ENCODE measurements at places on chromosomes 5 and 9.

DNA sequence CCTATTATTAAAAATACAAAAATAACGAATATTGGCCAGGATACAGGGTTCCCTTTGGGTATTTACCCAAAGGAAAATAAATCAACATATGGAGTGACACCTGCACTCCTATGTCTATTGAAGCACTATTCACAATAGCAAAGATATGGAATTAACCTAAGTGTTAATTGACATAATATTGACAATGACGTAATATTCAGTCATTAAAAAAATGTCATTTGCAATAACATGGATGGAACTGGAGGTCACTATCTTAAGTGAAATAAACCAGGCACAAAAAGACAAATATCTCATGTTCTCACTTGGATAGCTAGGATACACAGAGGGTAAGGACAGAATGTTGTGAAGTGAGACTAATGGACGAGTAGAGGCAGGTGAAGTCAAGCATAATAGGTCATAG lies 326.3 kb upstream of the PTGER4 start:
- DNase-seq: no peak

- no peak for DNase-seq
These were observed 15.6 kb downstream of the GFRA3 start for GRCh38 chr5:138258704-138259292.

GRCh38 chr5:148685520-148686134 lies 31.3 kb upstream of the HTR4 start:
- no peak for DNase-seq

- DNase-seq: no peak
These were observed 112.9 kb upstream of the STC2 start for GRCh38 chr5:173441053-173441628.

DNA sequence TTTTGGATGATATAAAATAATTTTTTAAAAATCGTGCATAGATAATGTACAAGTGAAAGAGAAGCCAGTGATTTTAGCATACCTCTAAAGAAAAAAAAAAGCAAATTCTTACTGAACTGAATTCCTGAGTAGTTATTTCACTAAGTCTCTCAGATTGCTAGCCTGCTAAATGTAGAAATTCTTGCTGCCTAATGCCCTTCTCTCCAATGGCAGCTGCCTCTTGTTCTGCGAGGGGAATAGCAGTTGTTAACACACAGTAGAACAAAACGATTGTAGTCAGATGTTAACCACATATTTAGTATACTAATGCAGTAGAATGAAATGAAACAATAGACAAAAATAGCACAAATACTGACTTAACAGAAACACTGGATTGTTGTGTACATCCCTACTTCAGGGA lies 26.8 kb downstream of the SMAD5 start:
- DNase-seq: no peak

- no peak for DNase-seq
These were observed 1.6 kb upstream of the ST6GALNAC4 start for GRCh38 chr9:127918183-127919107.

DNA sequence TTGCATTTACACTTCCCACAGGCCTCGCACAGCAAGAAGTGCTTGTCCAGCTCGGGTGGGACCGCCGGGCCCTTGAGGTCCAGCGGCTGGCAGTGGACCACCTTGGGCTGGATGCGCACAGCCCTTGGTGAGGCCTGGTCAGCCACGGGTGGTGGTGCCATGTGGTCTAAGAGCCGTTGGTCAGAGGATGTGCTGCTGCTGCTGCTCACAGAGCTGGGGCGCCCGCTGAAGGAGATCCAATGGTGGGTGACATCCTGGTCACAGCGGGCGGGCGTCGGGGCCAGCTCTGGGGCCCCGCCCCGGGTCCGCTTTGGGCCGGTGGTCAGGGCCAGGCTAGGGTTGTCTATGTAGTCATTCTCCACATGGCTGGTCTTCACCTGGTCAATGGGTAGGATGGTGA lies 10.2 kb downstream of the SPRY4 start:
- DNase-seq: no peak

DNA sequence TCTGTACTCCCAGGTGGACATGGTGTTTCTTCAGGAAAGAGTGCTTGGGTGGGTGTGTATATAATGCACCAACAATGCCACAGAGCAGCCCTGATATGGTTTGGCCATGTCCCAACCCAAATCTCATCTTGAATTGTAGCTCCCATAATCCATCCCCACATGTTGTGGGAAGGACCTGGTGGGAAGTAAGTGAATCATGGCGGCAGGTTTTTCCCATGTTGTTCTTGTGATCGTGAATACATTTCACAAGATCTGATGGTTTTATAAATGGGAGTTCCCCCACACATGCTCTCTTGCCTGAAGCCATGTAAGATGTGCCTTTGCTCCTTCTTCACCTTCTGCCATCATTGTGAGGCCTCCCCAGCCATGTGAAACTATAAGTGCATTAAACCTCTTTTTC lies 158.5 kb downstream of the NR3C1 start:
- DNase-seq: no peak

DNA sequence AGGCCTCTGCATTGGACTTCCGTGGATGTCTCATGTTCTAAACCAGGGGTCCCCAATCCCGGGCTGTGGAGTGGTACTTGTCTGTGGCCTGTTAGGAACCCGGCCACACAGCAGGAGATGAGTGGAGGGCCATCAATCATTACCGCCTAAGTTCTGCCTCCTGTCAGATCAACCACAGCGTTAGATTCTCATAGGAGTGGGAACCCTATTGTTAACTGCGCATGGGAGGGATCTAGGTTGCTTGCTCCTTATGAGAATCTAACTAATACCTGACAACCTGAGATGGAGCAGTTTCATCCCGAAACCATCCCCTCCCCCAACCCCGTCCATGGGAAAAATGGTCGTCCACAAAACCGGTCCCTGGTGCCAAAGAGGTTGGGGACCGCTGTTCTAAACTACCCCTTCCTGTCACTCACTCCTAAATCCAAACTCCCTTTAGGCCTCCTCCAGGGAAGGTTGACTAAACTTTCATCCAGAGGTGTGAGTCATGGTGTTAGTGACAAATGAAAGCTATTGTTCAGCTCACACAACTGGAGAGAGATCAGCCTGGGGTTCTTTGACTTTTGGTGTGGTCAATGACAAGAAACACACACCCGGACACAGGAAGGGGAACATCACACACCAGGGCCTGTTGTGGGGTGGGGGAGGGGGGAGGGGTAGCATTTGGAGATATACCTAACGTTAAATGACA lies 9.5 kb downstream of the KCNV2 start:
- DNase-seq: no peak

- DNase-seq: no peak
These were observed 97.3 kb downstream of the OXCT1 start for GRCh38 chr5:41772785-41773442.

All from dorsolateral prefrontal cortex (tissue), 122 donors.